ENCODE measurements at places on chromosomes 11 and 22.

GRCh38 chr11:8828580-8829361 is 82.2 kb upstream of the AKIP1 start:
- DNase-seq: no peak

GRCh38 chr22:37545703-37546436 is 14.4 kb upstream of the CDC42EP1 start:
- DNase-seq: no peak

DNA sequence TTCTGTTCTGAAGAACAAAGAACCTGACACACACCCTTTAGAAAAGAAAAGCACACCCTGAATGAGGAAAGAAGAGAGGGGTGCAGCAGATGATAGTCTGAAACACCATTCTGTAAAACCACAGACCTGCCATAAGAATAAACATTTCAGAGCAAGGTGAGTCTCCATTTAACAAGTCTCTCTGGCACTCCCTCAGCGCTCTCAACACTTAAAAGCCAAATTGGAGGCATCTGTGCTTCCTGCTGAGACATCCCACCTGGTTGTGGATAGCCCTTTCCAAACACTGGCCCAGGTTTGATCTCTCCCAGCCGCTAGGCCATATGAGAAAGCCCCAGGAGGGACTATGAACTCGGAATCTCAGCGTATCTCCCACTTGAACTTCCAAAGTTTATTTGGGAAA is 36.3 kb downstream of the ETS1 start:
- DNase-seq: no peak

- DNase-seq: no peak
Measured at GRCh38 chr11:94938095-94939055, 35.0 kb downstream of the CWC15 start.

GRCh38 chr22:23157560-23158515 is 12.6 kb downstream of the RAB36 start:
- DNase-seq: no peak

DNA sequence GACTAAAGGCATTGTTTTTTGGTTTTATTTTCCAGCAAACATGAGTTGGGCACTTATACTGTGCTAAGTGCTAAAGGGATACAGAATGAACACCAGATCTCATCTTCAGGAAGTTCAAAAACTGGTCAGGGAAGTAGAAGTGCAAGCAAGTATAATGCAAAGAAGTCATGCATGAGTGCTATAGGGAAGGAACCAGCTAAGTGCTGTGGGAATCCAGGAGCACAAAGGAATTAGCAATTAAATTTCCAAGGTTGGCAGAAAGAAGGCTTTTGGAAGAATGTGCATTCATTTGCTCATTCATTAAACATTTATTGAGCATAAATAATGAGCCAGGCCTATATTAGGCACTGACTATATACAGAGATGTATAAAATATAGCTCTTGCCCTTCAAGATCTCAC is 143.7 kb upstream of the ARHGAP42 start:
- DNase-seq: no peak

- no peak for DNase-seq
Measured at GRCh38 chr11:71342951-71343827, 90.8 kb upstream of the SHANK2 start.

DNA sequence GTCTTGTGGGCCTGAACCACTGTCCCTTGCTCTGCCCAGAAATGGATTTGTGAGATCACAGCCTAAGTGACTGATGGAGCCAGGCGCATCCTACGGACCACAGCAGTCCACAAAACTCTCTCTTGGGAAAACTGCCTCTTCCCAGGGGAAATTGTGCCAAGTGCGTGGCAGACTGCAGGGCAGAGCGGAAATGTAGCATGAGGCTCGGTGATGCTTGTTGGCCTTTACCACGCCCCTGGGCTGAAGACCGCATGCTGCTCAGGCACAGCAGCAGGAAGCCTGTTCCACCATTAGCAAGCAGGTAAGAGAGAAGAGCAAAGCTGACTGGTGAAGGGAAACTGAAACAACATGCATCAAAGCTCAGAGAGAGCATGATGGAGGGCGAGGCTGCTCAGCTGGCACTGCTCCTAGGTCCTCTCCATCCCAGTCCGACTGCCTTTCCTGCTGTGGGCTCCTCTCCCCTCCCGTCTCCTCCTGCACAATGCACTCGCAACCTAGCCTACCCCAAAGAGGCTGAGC is 26.5 kb upstream of the SCARF2 start:
- no peak for DNase-seq

GRCh38 chr11:43582024-43582862 is 98.3 kb upstream of the HSD17B12 start:
- no peak for DNase-seq

GRCh38 chr11:47000033-47000432 is 63.5 kb downstream of the CSTPP1 start:
- no peak for DNase-seq

DNA sequence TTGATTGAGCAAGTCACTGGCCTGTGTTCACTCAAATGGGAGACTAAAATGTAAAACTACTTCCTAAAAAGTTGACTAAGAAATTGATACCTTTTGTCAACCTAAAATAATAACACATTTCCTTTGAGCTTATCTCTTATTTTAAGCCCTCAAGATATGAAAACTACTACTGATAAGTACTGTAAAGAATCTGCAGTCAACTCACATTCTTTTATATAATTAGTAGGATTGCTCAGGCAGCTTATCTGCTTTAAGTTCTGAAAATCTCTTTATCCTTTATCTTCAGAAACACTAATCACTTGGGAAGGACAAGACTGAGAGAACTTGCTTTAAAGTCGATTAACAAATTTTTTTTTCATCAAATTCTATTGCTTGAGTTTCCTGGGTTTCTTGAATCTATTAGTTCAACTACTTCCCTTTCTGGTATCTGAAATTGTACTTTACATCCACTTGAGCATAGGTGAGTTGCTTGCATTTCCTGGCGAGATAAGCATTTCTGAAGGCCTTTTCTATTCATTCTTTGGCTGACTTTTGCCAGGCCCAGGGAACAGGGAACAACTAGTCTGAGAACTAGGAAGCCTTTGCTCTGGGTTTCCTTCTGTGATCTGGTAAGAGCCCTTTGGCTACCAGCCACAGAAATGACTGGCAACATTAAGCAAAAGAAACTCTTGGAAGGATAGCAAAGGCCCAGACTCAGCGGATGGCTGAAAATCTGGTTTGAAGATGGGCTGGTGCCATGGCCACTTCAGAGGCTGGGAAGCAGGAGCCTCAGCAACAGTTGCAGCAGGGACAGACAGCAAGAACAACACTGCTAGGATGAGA is 19.3 kb upstream of the CSRP3 start:
- DNase-seq: no peak

DNA sequence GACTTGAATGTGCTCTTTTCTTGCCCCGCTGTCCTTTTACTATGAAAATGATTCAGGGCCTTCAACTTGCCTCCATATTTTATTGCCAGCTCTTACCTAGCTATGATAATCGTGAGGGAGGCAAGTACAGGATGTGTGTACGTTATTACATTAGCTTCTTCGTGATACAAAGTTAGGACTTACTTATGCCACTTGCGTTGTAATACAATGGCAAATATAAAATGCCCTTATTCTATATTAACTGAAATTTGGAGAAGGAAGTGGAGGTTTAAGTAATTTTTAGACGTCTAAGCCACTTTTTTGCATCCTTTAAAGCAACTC is 10.8 kb upstream of the CCT8L2 start:
- no peak for DNase-seq

DNA sequence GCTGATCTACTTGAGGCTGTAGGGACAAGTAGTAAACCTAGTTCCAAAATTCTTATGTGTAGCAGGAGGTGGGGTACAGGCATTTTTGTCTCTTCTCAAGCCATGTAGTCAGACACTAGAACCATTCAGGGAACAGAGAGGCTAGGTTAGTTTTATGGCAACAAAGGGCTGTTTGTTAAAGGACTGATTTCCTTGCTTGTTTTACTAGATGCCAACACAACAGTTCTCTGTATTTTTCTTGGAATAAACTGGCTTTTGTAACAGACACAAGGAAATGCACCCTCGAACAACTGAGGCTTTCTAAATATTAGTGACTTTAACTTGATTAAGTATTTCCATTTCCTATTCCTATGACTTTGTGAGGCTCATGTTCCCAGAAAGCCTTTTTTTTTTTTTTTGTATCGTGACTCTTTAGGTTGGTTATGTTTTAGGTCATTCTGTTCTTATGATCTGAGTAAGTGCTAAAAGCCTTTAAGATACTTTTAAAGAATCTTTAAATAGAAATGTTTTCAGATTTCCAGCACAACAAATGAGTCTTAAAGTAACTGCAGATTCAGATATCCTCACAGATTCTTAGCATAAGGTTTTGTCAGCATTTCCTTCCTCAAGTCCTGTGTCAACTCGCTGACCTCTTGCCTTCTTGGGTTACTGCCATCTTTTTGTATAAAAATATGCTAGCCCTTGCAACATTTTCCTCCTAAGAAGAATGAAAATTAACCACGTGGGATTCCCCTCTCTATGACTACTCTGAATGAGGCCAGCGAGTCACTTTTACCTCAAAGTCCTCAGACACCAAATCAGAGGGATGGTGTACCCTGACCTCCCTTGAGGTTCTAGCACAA is 92.5 kb downstream of the CCDC83 start:
- no peak for DNase-seq

GRCh38 chr11:9982796-9983579 is 311.0 kb downstream of the SBF2 start:
- DNase-seq: no peak

DNA sequence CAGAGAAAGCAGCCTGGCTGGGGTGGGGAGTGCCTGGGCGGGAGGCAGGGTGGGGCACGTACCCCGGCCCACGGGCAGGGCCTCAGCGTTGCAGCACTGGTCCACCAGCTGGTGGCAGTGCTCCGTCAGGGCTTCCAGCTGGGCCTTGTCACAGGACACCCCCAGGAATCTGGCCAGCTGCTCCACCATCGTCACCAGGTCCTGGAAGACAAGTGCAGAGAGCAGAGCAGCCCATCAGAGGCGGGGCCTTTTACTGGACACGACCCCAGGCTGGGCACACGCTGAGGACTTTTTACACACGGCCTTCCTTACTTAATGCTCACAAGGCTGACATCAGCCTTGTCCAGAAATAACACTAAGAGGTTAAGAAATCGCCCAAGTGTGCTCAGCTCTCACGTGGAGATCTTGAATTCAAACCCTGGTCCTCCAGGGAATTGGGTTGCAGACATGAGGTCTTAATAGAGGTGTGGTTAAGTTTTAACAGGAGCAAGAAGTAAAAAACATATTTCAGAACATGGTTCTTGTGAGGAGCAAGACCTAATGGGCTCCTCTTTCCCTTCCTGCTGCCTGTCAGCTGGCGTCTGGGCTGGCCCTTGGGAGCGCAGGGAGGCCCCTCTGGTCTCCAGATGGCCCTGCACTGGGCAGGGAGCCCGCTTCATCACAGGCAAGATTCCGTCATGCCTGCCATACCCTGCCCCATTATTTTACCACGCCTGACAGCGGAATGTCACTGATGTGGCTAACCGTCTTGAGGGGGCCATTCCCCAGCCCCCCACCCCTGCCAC is 17.1 kb upstream of the EFCAB6 start:
- DNase-seq: no peak

DNA sequence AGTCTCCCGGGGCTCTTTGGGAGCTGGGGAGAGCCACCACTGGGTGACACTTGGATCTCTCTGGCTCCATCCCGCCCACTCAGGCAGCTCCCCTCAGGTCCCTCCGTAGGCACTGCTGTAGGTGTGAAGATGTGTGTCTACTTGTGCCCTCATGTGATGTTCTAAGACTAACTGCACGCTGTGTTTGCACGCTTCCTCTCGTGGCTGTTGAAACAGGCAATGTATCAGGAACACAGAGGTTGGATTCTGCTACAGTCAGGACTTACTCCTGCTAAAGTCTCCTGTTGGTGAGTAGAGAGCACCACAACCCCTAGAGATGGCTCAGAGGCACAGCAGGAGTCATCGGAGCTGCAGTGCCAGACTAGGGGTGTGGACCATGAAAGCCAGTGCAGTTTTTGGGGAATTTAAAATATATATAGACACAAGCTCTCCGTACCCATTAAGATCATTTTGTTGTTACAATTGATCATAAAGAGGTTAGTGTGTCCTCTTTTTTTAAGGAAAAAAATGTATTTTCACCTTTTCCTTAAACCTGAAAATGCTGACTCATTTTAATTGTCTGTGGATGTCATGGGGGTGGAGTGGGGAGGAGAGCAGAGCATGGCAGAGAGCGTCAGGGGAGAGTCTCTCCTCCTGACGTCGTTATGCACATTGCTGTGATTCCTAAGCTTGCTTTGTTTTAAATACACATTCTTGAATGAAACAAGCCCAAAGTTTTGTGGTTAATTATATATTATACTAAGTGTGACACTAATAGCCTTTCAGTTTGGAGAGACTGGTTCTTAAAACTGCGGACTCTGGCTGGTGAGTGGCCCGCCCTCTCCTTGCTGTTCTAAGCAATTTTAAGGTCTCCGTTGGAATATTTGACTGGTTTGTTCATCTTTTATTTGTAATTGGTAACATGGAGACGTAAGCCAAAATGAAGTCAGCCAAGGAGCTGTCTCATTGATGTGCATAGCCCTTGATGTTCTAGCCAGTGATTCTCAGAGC is 16.2 kb upstream of the CTTN start:
- no peak for DNase-seq

- DNase-seq: no peak
Measured at GRCh38 chr11:15886866-15887265, 469.5 kb downstream of the SOX6 start.

- no peak for DNase-seq
Measured at GRCh38 chr11:613369-613968, 2.3 kb downstream of the IRF7 start.

Measured in NCI-H1417 treated with DMSO at 0.1 percent for 48 hours (cell line).